ENCODE measurements at places on chromosomes 4 and X. TPM values are rescaled to one million over a fixed set of nuclear protein-coding genes. Genes with fewer than 3 reads are reported as not detected.

CNKSR2 gene
- total RNA-seq, result 8.0 TPM

DKK2 gene
- 3.4 TPM for total RNA-seq

MTCP1 gene
- total RNA-seq, result 8.6 TPM

ARMCX1 gene
- total RNA-seq, result 45.6 TPM

MAGEB2 gene
- not detected for total RNA-seq

ATP1B4 gene
- not detected for total RNA-seq
